Stimulated activated CD8-positive, alpha-beta memory T cell treated with anti-CD3 and anti-CD28 coated beads, Interleukin-4, amount 100 ng/mL, for 4 hours (primary cell): ENCODE measurements at places on chromosomes 6 and 20.
A peak's percentile ranks its signal among the peaks of the same experiment; 100 is the strongest.

DNA sequence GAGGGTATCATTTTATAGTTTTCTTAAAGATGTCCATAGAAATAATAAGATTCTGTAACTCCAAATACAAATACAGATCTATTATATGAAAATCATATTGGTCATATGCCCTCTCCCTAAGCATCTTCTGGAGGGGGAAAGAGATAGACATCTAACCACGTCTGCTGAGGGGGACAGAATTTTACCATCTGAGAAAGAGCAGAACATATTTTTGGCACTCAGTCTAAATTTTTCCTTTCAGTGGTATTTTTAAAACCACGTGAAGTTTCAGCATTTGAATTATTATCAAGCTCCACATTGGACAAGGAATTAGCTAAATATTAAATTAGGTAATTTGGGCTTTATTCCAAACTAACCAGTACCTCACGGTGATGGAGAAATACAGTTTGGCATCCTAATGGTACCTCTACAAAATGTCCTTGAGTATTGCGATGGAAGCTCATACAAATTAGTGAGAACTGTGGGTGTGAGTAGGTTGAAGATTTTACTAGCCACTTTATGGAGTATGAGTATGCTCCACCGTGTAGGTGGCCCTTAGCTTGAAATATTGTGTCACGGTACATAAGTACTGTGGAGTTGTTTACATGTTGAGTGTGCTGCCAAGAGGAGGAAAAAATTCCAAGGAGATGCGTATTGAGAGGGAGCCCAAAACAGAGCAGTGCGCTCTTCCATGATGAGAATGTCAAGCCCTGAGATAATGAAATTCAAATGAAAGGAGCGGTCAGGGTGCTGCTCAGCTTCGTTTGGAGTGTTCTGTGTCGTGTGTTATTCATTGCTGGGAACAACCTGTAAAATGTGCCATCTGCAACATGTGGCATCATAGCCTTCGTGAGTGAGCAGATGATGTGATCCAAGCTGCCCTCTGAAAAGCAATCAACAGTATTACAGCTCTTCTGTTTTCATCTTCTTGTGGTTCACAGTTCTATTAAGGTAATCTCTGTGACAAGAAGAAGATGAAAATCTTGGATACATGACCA is 48.4 kb upstream of the PHACTR2 start:
- no peak for DNase-seq

- no peak for DNase-seq
Observed at GRCh38 chr6:149860834-149861602, 3.1 kb downstream of the LRP11 start.

GRCh38 chr6:938916-939315 is 246.0 kb upstream of the EXOC2 start:
- DNase-seq: no peak

DNA sequence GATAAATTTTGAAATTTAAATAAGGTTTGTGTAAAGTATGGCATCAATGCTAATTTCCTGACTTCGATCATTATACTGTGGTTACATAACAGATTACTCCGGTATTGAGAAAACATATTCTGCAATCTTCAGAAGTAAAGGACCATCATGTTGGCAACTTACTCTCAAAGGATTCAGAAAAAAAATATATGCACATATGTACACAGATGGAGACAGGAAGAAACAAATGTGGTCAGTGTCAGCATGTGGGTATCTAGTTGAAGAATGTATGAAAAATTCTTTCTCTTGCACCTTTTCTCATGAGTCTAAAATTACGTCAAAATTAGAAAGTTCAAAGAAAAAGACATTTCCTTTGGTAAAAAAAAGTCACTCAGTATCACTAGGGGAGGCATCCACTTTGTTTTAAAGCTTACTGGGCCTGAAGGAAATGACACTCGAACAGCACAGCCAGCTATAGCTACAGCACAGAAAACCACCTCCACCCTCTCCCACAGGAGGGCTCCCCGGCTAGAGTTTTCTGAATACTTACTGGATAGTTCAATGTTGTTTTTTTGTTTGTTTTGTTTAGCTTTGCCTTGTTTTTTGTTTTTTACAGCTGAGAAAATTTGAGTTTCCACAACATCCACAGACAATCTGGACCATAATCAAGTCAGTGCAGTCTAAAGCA is 317.2 kb upstream of the AGPAT4 start:
- DNase-seq: no peak

DNA sequence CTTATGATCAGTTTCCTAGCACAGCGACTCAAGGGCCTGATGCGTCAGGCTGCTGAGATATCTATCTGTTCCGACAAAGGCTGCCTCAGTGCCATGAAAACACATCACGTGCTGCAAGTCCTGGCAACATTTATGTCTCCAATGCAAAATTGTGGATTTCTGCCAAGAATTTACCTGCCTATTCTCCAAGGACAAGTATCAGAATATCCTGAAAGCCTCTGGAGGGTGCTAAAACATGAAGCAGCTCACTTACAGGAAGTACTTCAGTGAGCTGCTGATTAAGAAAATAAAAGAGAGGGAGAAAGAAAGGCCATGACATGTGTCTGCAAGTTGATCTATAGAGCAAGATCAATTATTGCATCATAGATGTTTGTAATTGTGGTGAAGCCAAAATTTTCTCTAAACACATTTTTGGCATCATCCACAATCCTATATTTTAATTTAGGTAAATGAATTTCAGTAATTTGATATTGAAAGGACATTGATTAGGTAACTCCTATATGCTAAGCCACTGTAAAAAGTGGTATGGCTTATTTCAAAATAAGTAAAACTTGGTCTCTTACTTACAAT is 25.8 kb upstream of the TPBG start:
- no peak for DNase-seq

GRCh38 chr6:73722318-73723060 is 26.5 kb downstream of the CD109 start:
- DNase-seq: no peak

GRCh38 chr6:32337186-32337805 is 34.4 kb downstream of the TSBP1 start:
- no peak for DNase-seq

DNA sequence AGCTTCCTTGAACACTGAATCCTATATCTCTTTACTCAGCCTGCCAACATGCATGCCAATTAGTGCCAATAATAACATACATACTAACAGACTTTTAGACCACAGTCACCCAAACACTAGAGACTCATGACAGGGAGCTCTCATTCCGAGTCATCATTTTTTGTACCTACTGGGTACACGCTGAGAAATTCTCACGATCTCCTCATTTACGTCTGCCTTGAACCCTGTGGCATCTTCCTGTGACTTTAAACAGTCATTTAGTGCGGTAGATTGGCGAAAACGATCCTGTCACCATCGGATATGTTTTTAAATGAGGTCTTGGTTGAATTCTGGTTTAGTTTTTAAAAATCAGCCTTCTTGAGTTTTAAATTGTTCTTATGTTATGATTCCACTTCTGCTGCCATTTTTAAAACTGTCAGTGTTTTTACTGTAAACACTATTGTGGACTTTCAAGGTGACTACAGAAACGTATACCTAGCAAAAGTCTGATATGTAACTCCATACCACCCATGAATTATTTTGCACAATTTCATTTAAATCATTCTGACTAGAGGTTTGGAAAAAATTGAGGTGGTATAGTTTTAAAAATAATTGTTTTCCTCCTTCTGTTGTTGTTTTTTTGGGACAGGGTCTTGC is 275.4 kb downstream of the TSHZ2 start:
- no peak for DNase-seq

DNA sequence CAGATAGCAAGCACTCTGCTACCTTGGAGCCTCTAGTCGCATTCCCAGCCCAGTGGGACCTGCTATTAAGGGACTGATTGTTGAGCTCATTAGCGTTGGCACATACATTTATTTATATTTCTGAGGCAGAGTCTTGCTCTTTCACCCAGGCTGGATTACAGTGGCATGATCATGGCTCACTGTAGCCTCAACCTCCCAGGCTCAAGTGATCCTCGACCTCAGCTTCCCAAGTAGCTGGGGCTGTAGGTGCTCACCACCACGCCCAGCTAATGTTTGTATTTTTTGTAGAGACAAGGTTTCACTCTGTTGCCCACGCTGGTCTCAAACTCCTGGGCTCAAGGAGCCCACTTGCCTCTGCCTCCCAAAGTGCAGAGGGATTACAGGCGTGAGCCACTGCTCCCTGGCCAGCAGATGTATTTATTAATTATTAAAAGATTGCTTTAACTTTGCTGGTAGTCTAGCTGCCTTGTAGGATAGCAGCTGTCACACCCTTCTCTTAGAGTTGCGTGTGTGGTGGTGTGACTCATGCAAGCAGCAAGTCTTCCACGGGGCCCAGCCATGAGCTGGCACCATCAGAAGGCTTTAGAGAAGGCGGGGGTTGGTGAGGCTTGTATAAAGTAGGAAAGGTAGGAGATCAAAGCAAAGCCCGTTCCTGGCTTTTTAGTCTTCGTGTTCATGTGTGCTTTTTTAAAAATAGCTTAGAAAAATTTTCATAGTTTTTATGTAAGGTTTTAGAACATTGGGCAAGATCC is 16.5 kb downstream of the ACTR5 start:
- peak; percentile 21 for DNase-seq

- no peak for DNase-seq
Observed at GRCh38 chr6:84150705-84151104, 76.7 kb downstream of the CEP162 start.

GRCh38 chr6:39882531-39882899 is 51.7 kb downstream of the MOCS1 start:
- no peak for DNase-seq

DNA sequence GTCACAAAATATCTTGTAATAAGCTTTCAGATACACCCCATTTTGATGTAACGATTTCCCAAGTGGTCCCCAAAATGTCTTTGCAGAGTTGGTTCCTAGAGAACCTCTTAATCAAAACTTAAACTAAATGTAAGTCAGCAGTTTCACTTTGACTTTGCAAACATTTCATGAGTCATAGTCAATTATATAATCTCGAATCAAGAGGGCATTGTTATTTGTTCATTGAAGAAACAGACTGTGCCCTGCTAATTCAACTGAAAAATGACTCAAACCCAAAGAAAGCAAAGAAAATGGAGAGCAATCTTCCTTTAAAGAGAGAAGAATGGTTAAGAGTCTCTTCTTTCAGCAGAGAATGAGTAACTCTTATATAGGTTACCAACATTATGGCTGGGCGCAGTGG is 58.3 kb downstream of the IPCEF1 start:
- DNase-seq: no peak

DNA sequence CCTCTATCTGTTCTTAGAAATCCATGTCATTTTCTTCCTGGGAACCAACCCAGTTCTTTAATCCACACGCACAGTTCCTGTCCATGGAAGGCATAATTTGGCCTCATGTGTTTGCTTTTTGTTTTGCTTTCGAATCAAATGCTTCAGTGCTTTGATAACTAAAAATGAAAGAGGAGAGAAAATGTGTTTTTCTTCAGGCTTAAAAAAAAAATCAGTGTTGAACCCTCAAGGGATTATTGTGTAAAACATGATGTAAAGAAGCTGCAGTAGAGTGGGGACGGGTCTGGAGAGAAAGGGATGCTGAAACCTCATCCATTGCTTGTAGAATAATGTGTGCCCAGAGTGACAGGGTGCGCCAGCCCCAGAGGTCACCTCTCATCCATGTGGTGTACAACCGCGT is 197.5 kb upstream of the JARID2 start:
- DNase-seq: no peak

DNA sequence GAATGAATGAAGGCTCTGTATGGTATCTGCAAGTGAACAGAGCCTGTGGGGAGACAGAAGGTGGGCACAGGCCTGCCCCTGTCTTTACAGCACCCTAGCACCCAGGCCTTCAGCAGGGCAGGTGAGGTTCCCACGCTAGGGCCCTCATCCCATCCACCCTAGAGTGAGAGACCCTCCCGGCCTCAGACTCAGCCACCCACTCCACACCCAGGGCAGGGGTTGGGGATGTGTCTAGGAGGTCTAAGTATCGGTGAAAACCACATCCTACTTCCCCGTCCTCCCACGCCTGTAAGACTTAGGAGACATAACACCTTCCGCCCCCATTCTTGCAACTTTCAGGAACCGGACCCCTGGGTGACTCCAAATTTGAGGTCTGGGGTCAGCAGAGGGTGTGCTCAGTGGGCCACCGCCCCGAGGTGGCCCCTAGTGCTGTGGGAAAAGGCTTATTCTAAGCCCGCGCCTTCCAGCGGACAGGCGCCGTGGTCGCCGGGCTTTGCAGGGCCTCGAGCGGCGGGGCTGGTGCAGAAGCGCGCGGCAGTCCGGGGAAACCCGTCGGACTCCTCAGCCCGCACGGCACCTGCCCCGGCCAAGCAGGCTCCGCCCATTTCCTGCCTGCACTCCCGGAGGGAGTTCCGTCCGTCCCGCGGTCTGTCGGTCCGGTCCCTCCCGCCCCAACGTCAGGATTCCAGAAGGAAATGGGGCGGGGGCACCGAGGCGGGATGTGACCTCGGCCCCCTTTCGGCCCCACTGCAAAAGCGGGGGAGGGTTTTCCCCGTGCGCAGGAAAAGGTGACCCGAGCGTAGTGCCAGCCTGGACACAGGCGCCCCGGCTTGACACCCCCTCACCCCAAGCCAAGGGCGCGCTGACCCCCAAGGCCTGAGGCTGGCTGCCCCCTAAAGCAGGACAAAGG is 868 bp downstream of the SAMD10 start:
- DNase-seq: no peak

DNA sequence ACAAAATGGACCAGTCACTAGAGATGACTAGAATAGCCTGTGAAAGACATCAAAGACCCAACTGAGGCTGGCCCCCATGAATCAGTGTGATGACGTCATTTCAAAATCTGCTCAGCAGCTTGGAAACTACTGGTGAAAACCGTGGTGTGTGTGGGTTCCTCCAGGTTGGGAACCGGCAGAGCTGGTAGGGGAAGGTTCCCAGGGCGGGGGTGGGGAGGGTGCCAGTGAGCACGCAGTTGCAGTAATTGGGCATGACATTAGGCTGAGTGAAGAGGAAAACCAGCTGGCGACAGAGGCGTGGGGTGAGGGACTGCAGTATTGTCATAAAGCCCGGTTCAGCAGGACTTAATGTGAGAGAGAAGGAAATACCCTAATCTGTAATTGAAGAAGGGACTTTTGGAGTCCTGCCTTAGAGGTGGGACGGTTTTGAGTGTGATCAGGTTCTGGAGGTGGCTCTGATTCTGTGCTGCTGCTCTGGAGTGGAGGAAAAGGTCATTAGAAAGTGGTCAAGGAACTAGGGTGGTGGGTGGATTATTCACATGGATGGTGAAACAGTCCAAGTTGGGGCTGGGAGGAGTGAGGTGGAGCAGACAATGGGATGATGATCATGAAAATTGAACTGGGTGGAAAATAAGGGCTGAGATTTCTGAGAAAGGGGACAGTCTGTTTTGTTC is 52.0 kb upstream of the MTHFD1L start:
- DNase-seq: no peak

- DNase-seq: peak; percentile 24
Observed at GRCh38 chr6:17156112-17156921, 54.5 kb downstream of the STMND1 start.

DNA sequence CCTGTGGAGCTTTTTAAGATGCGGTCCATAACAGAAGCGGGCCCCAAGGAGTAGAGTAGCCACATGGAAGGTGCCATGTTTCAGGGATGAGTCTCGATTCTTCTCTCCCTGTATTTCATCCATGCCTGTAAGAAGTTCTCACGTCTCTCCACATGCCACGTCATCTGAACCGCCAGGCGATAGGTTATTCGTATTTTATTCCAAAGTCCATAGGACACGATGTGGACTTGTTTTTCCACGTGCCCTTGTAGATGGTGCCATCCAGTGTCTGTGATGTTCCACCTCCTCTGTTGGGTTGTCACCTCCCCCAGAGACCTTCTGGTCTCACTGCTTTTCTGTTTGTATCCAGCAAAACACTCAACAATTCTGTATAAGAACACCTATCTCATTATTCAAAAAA is 17.6 kb downstream of the HEBP2 start:
- no peak for DNase-seq
